ENCODE measurements at places on chromosomes 1 and 21.

DNA sequence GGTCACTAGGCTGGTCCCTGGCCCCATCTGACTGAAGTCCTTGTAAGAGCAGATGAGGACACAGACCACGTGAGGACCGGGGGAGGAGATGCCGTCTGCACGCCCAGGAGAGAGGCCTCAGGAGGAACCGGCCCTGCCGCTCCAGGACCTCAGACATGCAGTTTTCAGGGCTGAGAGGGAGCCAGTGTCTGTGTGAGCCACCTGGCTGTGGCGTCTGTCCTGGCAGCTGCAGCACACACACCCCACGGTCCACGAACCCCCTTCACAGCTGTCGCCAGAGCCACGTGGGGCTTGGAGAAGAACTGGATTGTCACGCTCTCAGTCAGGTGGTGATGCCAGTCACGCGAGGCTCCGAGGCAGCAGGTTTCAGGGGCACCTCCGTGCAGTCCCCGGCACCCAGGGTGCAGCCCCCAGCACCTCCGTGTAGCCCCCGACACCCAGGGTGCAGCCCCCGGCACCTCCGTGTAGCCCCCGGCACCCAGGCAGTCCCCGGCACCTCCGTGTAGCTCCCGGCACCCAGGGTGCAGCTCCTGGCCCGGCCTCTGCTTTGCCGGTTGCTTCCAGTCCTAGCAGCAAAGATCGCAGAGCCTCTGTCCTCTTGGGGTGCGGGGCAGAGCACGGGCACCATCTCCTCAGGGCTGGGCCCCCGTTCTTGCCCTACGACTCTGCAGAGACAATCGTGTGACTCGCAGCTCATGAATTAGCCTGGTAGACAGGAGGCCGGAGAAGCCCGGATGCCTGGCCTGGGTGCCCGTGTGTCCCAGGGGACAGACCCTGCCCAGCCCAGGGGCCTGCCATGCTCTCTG lies 19.0 kb upstream of the SUMO3 start:
- peak; percentile 71 for DNase-seq

- DNase-seq, result no peak
Observed at GRCh38 chr21:17708522-17709265, 96.0 kb upstream of the BTG3 start.

GRCh38 chr1:112230232-112230631 lies 165.8 kb upstream of the CTTNBP2NL start:
- DNase-seq, result no peak

DNA sequence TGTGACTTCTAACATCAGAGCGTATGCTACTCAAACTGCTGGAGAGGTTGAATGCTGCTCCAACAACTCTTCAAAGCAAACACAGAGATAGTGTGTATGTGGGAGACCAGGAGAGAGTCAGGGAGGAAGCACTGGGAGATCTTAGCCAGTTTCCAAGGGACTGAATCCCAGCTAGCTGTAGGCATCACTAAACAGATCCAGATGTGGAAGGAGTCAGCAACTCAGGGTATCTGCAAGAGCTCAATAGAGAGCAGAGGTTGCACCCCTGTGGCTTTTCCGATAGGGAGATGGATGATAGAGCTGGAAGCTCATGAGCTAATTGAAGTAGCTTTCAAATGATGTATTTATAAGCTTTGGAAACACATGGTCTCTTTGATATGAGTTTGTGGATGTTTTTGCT lies 168.9 kb upstream of the HOOK1 start:
- DNase-seq, result no peak

DNA sequence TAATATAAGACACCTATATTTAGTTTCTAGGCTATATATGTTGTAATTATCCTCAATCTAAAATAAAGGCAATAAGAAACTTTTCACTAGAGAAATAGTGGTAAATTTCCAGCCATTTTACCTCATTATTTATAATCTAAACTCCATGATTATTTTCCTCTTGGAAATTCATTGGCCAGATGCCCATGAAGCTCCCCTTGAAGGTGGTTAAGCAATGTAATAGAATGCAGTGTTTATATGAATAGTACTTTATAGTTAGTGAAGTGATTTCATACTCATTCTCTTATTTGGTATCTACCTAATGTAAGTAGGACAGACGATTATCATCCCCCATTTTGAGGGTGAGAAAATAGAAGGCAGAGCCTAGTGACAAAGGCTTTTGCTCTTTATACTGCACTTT lies 26.5 kb downstream of the NFYC start:
- DNase-seq, result no peak

GRCh38 chr1:90710579-90711536 lies 6.2 kb downstream of the BARHL2 start:
- peak; percentile 91 for DNase-seq

- DNase-seq, result no peak
Observed at GRCh38 chr1:182279302-182279701, 112.3 kb downstream of the GLUL start.

- DNase-seq, result no peak
Observed at GRCh38 chr1:219810451-219810850, 117.9 kb downstream of the SLC30A10 start.

DNA sequence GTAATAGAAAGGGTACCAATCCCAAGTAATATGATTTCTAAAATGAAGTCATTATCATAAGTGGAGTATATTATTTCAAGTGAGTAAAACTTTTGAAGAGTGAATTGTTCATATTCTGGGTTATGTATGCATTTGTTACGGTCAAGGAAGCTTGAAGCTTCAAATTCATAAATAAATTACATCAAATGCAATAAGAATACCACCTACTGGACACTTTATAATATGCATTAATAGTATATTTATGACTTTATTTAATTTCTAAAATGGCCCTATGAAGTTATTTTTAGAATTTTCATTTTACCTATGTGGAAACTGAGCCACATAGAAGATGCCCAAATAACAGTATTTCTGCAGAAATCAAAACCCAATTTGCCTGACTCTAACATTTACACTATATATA lies 260.6 kb downstream of the SMYD3 start:
- no peak for DNase-seq

GRCh38 chr1:37605806-37606474 lies 10.2 kb upstream of the GNL2 start:
- DNase-seq, result no peak

DNA sequence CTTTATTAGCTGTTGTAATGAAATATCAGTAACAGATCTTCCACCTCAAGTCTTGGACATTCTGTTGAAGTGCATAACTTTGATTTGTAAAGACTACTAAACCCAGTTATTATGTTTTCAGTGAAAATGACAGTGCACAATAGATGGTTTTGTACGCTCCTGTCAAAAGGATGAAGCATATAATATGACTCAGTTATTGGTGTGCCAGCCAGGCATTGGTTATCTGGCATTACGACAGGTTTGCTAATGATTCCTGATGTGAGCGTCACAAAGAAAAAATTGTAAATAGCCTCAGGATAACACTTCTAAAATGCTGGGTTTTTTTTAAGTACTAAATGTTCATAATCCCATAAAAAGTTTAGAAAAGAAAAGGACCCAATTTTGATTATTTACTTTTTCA lies 147.9 kb downstream of the MAGI3 start:
- no peak for DNase-seq

DNA sequence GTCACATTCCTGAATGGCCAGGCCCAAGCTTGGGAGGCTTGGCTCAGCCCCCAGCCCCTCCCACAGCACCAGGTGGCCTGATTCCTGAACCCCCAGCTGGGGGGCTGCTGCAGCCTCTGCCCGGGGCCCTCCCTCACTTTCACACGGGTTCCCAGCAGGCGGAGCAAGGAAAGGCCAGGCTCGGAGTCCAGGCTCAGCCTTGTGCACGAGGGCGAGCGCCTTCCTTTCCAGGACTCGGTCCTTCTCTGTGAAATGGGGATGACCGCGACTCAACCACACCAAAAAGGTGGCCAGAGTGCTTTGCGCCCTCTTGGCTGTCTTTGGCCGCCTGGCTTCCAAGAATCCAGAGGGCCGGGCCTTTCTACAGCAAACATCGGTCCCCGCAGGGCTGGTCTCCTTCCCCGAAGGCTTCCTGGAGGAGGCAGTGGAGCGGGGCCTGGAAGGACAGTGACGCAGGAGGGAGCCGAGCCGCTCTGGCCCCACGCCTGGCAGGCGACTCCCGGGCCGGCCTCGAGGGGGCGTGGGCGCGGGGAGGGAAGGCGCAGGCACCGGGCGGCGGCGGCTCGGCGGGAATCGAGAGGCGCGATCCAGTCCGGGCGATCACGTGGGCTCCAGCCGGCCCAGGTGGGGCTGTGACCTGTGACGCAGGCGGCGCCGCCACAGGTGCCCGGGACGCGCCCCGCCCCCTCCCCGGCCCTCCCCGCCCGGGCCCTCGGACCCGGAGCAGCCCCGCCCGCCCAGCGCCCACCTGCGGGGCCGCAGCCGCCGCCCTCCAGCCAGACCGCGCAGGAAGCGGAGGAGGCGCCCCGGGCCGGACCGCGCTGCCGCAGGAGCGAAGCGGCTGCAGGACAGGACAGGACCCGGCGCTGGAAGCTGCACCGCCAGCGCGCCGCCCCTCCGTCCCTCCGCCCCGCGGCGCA lies at the start of gene ARHGEF16:
TSS of gene ARHGEF16 (plus strand) at position 775 of the 920 bp plus-strand sequence. CDS start 8,420 bp downstream, outside the sequence.
- DNase-seq, result peak; percentile 72

DNA sequence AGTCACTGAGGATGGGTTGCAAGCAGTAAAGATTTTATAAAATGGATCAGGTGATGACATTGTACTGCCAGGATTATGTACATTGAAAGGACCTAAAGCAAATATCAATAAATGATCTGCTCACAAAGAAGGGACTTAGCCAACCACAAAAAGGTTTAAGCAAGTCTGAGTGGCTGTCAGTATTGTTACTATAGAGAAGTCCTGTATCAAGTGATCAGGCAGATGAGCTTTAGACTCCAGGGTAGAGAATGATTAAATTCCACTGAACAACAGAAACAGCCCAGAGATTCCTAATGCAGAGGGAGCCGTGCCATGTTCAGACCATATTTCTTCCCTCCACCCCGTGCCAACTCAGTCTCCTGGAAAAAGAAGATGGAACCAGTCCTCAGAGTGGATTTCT lies 138.9 kb downstream of the SETD4 start:
- DNase-seq, result no peak

DNA sequence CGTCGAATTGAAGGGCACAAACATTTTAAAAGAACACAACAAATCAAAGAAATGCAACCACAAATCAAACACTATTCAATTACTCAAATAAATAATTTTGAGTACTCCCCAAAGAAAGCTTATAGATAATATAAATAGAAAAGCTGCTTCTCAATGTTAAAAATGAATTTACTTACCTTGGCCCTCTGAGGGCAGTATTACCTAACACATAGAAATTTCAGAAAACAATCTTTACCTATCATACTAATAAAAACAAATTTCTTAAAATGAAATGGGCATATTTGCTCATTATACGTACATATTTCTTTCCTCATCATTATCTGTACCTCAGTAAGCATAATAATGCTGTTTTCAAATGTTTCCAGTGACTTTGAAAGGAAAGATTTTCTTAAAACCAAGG lies 141.8 kb downstream of the AKT3 start:
- DNase-seq, result no peak

DNA sequence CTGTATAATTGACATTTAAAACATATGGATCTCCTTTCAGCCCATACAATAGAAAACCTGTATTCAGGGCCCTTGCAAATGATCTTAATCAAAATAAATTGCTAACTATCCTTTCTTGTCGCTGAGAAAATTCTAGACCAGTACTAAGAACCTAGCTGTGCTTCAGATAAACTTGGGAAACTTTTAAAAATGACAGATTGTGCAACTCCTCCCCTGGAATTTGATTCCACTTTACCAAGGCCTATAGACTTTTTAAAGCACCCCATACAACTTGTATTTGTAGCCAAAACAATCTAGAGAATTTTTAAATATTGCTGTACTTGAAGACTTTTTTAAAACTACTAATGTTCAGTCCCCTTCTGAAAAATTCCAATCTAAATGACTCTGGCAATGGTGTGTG lies 51.6 kb downstream of the ZNF644 start:
- no peak for DNase-seq

DNA sequence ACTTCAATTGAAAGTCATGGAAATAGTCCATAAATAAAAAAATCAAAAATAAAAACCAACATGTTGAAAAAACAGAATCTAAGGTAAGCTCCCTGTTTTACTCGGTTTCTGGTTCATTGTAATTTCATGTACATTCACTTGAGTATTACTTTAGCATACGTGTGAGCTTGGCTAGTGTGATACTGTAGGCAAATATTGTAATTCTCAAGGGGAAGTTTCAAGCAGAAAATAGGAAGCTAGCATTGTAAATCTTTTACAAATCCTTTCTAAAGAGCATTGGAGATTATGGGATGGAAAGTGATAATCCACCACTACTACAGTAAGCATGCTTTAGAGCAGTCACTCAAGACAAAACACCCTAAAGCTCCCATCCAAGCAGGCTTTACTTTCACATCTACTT lies 3.3 kb upstream of the LPAR3 start:
- DNase-seq, result no peak

GRCh38 chr1:53111073-53111556 lies 31.3 kb downstream of the SLC1A7 start:
- DNase-seq, result no peak

DNA sequence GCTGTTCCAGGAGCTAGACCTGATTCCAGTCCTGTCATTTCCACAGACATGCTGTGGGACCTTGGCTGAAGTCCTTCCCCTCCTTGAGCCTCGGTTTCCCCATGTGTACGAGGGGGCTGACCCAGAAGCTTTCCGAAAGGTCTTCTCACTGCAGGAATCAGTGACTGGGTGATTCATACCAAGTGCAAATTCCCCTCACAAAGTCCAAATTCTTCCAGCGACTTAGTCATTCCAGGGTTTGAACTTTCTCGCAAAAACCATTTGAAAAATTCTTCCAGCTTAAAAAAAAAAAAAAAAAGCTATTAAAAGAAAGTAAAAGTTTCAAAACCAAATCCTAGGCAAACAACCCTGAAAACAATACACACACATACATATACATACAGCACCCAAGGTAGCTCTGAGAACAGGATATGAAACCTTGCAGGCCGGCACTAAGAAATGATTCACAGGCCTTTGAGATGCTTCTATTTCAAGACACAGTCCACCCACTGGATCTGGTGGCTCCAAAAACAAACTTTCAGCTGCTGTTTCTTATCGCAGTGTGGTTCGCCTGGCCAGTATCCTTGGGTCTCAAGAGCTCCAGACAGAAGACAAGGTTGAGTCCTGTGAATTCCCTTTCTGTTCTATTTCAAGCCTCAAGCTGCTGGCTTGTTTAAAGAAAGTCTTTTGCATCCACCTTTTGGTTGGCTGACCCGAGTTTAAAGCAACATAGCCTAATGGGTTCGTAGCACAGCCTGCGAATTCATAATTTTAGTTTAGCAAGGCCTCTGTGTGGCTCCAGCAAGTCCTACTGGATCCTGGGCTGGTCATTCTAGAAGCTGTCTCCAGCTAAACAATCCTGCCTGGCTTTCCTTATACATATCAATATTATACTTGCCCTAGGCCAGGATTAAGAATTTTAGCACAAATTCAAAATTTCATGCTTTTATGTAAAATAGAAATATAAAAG lies 18.0 kb upstream of the ID3 start:
- no peak for DNase-seq

GRCh38 chr1:192395895-192396294 lies 79.1 kb downstream of the RGS21 start:
- no peak for DNase-seq

DNA sequence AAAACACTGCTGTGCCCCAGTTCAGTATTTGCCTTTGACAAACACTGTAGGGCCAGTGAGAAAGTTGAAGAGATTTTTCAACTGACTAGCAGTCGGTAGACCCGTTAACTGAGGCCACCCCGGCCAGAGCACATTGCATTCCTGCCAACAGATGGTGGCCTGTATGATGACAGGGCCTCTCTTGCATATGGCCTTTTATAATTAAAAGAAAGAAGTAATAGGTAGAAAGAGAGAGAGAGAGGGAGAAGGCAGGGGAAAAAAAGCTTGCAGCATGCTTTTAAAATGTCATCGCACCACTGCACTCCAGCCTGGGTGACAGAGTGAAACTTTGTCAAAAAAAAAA lies 4.7 kb upstream of the C1orf174 start:
- no peak for DNase-seq

- DNase-seq, result no peak
Observed at GRCh38 chr1:112386731-112387346, 9.2 kb upstream of the CTTNBP2NL start.
